Mesothelial cell of epicardium (in vitro differentiated cells): ENCODE measurements at places on chromosomes 1 and 21. TPM values are rescaled to one million over a fixed set of nuclear protein-coding genes. Genes with fewer than 3 reads are reported as not detected.

The MCOLN3 gene
- total RNA-seq: 6.5 to 7.6 TPM (median 7.1 TPM) in 3 replicates

The ZNF695 gene
- 5.9 to 9.2 TPM (median 7.7 TPM) in 3 replicates for total RNA-seq

The RGS8 gene
- not detected in 3 replicates for total RNA-seq

The ELF3 gene
- total RNA-seq: 111 to 112 TPM (median 112 TPM) in 3 replicates

The NSUN4 gene
- 21.0 to 24.2 TPM (median 23.5 TPM) in 3 replicates for total RNA-seq

DNA sequence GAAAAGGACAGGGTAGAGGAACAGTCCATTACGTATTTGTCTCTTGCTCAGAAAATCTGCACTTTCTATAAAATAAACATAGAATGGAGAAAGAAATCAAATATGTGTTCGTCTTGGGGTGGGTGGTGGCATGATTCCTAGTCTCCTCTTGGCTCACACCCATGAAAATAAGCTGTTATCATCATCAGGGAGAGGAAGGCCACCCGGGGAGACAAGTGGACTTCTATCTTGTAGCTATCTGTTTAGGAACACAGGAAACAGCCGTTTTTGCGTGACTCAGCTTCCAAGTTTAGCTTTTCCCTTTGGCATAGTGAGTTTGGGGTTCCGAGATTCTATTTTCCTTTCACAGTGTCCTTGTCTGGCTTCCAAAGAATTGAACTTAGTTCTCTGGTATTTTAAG lies 622.3 kb downstream of the PTPRU start:
- no peaks in the 10 kb centered on the region for H3K4me1 ChIP-seq
- no peak overlapping the region for H3K27ac ChIP-seq
- peaks cover 40% of the 10 kb centered on the region for H3K27me3 ChIP-seq
- no peak overlapping the region for H3K4me3 ChIP-seq

- H3K36me3 ChIP-seq: no peaks in the 10 kb centered on the region
- peak within 1 kb of the TSS; percentile 39 for H3K27ac ChIP-seq
- H3K27me3 ChIP-seq: peaks cover 41% of the 10 kb centered on the region
- no peak for DNase-seq
Measured at GRCh38 chr1:6260961-6261614, at the start of gene GPR153. TSS of gene GPR153 (minus strand) at chr1:6261098. CDS start at chr1:6254905, 6,193 bp downstream.

DNA sequence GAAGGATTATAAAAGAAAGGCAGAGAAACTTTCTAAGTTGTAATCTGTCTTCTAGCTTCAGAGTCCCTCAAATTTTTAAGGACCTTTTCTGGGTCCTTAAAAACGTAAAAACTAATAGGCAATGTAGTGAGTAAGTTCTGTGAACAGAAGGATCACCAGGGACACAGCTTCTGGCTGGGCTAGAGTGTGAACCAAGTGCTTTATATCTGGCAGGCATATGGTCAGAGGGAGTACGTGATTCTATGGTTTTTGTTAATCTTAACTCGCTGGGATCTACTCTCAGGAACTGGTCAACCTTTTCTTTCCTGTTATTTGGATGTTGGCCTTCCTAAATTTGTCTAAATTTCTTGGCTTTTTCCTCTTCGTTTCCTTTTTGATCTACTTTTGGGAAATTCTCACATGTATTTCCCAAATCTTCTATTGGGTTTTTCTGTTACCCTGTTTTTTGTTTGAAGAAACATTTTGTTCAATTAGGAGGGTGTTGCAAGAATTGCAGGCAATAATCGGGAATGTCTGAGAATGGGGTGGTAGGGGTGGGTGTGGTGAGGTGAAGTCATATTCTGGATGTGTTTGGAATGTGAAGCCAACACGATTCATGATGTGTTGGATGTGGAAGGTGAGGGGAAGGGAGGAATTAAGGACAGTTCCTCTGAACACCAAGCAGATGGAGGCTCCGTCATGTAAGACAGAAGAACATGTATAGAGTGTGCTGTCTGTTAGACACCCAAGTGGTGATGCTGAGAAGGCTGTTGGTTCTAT lies 193.2 kb downstream of the FMN2 start:
- H3K4me3 ChIP-seq: no peak overlapping the region
- no peaks in the 10 kb centered on the region for H3K4me1 ChIP-seq
- DNase-seq: no peak
- H3K27me3 ChIP-seq: peaks cover 14% of the 10 kb centered on the region
- H3K36me3 ChIP-seq: no peaks in the 10 kb centered on the region

DNA sequence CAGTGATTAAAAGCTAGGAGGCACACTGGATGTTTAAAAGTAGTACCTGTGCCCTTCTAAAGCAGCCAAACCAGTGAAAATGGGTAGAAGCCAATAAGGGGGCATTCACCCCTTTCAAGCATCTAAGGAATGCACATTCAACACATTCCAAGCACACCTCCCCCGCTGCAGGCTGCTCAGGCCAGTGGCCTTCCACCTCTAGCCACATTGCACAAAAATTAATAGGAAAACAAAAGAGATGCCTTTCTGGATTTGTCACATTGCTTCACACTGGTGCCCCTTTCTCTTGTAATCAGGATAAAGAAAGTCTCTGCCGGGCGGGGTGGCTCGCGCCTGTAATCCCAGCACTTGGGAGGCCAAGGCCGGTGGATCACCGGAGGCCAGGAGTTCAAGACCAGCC lies 834.0 kb downstream of the USP25 start:
- DNase-seq: no peak
- H3K4me1 ChIP-seq: peaks cover 55% of the 10 kb centered on the region
- no peaks in the 10 kb centered on the region for H3K27me3 ChIP-seq
- no peak overlapping the region for H3K4me3 ChIP-seq

DNA sequence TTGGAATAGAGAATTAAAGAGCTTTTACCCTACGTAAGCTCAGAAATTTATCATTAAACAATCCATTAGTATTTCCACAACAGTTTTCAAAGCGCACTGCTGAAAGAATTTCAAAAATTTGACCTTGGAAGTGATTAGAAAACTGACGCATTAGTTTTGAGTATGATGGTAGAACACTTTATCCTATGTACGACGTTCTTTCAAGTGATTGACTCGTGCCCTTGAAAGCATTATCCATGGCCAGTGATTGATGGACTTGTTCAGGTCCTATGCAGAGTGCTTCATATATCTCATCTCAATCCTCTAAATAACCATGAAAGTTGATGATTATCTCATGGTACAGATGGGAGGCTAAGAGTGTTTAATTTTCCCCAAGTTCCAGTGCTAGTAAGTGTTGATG lies 697.2 kb downstream of the USP25 start:
- no peaks in the 10 kb centered on the region for H3K27me3 ChIP-seq
- no peaks in the 10 kb centered on the region for H3K36me3 ChIP-seq
- no peak for DNase-seq
- peak overlapping the region; percentile 75 for H3K27ac ChIP-seq
- peaks cover 62% of the 10 kb centered on the region for H3K4me1 ChIP-seq
- no peak overlapping the region for H3K4me3 ChIP-seq

- H3K4me3 ChIP-seq: no peak overlapping the region
- H3K27ac ChIP-seq: no peak overlapping the region
- H3K36me3 ChIP-seq: no peaks in the 10 kb centered on the region
- no peaks in the 10 kb centered on the region for H3K4me1 ChIP-seq
Measured at GRCh38 chr1:89659322-89660081, 26.6 kb downstream of the LRRC8C start.

DNA sequence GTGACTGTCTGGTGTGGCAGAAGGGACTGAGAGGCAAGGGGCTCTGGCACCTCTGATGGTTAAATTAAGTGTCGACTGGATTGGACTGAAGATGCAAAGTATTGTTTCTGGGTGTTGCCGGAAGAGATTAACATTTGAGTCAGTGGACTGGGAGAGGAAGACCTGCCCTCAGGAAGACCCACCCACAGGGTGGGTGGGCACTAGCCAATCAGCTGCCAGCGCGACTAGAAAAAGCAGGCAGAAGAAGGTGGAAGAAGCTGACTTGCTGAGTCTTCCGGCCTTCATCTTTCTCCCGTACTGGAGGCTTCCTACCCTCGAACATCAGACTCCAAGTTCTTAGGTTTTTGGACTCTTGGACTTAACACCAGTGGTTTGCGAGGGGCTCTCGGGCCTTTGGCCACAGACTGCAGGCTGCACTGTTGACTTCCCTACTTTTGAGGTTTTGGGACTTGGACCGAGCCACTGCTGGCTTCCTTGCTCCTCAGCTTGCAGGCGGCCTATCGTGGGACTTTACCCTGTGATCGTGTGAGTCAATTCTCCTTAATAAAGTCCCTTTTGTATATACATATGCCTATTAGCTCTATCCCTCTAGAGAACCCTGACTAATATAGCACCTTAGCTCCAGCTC lies 79.6 kb downstream of the KAZN start:
- H3K4me3 ChIP-seq: no peak overlapping the region
- no peak for DNase-seq
- H3K36me3 ChIP-seq: peaks cover 12% of the 10 kb centered on the region
- no peak overlapping the region for H3K27ac ChIP-seq
- peaks cover 10% of the 10 kb centered on the region for H3K4me1 ChIP-seq
- H3K27me3 ChIP-seq: peaks cover 2% of the 10 kb centered on the region

- no peaks in the 10 kb centered on the region for H3K27me3 ChIP-seq
- H3K36me3 ChIP-seq: no peaks in the 10 kb centered on the region
- peaks cover 52% of the 10 kb centered on the region for H3K4me1 ChIP-seq
- peak overlapping the region; percentile 89 for H3K27ac ChIP-seq
- peak overlapping the region; percentile 44 for H3K4me3 ChIP-seq
- DNase-seq: no peak
Measured at GRCh38 chr1:16014509-16015482, 3.0 kb downstream of the HSPB7 start.

DNA sequence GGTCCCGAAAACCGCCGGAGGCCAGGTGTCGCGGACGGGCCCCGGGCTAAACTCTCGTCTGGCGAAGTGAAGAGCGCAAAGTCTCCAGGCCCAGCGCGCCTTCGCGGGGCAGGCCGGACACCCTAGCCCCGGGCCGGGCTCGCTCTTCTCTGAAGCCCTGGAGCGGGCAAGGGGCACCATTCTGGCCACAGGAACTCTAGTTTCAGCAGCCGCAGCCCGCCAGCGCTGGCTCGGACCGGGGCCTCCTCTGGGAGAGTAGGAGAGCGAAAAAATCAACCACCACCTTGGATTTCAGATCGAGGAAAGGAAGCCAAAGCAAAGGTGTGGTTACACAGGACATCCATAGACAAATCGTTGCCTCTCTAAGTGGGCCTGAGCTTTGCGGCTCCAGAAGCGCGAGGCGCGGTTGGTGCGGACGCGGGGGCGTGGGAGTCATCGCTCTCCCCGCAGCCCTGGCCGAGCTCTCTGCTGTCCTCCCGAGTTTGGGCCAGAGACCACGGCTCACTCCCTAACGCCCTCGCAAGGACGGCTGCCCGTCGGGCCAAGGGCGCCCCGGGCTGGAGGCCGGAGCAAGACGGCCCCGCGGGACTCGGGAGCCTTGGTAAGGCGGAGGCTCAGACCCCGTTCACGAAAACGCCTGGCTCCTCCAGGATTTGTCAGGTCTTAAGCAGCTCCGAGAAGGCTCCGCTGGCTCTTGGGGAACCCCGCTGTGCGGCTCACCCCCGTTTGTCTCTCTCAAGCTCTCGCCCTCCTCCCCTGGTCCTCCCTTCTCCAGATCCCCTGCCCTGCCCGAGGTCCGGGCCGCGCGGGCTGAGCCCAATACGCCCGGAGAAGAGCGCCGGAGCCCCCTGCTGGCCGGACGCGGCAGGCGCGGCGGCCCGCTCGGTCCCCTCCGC lies 132.9 kb upstream of the DPYD start:
- H3K4me3 ChIP-seq: peak overlapping the region; percentile 86
- no peak overlapping the region for H3K27ac ChIP-seq
- H3K27me3 ChIP-seq: peaks cover 60% of the 10 kb centered on the region
- peaks cover 20% of the 10 kb centered on the region for H3K4me1 ChIP-seq
- H3K36me3 ChIP-seq: no peaks in the 10 kb centered on the region

GRCh38 chr1:3011631-3012455 lies 9.4 kb upstream of the ACTRT2 start:
- H3K36me3 ChIP-seq: no peaks in the 10 kb centered on the region
- H3K27me3 ChIP-seq: peaks cover 30% of the 10 kb centered on the region
- H3K27ac ChIP-seq: no peak overlapping the region

GRCh38 chr1:10507111-10507879 lies 32.5 kb downstream of the PEX14 start:
- peak; percentile 39 for DNase-seq
- peak overlapping the region; percentile 67 for H3K27ac ChIP-seq
- H3K4me1 ChIP-seq: peaks cover 45% of the 10 kb centered on the region
- no peaks in the 10 kb centered on the region for H3K36me3 ChIP-seq

DNA sequence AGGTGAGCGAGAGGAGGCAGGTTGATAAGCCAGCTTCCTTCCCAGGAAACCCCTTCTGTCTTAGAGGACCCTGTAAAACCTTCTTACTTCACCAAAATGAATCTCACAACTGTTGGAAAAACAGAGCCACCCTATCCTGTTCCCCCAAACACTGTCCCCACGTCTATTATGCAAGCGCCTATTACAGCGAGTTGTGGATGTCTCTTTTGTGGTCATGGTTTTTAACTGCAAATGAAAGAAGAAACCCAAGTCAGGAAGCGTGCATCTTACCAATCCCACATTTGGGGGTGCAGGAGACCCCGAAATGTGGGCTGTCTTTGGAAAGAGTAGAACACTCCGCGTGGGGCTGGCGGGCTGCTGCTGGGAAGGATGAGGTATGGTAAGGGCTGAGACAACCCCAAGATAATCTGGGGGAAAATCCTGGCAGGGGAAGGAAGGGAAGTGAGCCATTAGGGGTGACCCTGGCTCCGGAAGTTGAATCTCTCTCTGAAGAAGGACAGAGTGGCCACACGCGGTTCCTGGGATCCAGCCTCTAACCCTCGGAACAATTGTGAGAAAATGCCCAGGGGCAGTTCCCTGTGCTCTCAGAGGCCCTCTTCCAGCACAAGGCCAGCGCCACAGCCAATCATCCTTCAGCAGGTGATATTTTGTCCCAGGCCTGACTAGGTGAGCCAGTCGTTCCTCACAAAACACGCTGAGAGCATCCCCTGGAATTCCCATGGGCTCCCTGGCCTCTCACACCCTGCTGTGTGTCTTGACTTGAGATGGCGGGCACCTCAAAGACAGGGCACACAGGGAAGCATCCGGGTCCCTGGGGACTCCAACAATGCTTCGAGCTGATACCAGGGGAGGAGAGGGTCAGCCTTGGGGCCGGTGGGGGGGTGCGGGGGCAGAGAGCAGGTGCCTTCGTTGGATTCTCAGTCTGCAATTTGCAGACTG lies 168.5 kb upstream of the IRF2BP2 start:
- no peaks in the 10 kb centered on the region for H3K4me1 ChIP-seq
- no peaks in the 10 kb centered on the region for H3K27me3 ChIP-seq
- no peak overlapping the region for H3K27ac ChIP-seq
- H3K36me3 ChIP-seq: no peaks in the 10 kb centered on the region
- no peak for DNase-seq
- no peak overlapping the region for H3K4me3 ChIP-seq

DNA sequence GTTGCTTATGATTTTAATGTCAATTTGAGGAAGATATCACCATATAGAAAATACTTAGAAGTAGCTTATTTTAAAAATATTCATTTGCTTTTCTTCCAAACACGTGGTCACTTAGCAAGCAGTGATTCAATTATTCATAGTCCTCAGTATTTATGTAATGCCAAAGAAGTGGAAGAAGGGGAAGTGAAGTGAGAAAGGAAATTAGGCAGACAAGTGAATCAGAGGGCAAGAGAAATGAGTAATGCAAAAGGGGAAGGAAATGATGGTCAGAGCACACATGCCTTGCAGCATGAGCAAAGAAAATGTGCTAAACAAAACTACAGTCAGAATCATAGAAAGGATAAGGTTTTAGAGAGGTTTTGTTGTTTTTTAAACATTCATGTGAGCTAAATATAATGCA lies 31.8 kb downstream of the SDCCAG8 start:
- H3K27ac ChIP-seq: peak overlapping the region; percentile 5
- no peaks in the 10 kb centered on the region for H3K27me3 ChIP-seq
- H3K4me3 ChIP-seq: no peak overlapping the region
- no peak for DNase-seq
